ENCODE measurements at places on chromosomes 7 and 10. TPM values are rescaled to one million over a fixed set of nuclear protein-coding genes. Genes with fewer than 3 reads are reported as not detected.

- DNase-seq, result no peak
These were observed 163.1 kb upstream of the HGF start for GRCh38 chr7:81932936-81933335.

The ARPC1A gene
- total RNA-seq, result 127 TPM

DNA sequence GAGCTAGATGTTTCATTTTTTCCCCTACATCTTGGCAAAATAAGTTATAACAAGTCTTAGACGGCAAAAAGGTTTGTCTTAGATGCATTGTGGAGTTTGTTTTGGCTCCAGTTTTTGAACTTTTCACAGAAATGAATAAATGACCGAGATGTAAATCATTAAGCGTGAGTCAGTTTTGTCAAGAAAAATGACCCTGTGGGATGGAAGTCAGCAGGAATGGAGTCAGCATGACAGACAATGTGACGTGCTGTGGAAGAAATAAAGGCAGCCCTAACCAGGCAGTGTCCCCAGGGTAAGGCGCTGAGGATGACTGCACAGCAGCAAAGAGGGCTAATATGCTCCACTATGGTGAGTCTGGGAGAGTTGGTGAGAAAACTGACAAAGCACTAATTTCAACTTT, 163.2 kb downstream of the NOC3L start:
- no peak for DNase-seq

- no peak for DNase-seq
These were observed 87.8 kb downstream of the TBXAS1 start for GRCh38 chr7:139916717-139917395.

DNA sequence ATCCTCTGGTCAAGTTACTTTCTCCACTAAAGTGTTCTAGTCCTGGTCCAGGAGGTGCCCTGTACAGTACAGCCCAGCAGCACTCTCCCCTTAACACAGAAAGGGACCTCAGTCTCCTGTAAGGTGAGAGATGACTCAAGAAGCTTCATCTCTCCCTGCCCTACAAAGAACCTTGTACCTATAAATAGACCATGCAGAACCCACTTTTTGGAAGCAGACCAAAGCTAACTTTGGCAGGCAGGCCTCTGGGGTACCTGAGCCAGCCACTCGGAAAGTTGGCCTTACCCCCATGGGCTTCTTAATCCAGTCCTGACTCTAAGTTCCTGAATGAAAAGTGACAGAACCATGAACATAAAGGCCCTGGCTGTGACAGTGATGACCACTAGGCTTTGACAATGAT, 454.8 kb downstream of the KCNMA1 start:
- DNase-seq, result no peak

- no peak for DNase-seq
These were observed 31.6 kb downstream of the CCDC3 start for GRCh38 chr10:12969951-12970350.

The GIMAP6 gene
- total RNA-seq, result 26.3 TPM

The TBX20 gene
- not detected for total RNA-seq

The MYL10 gene
- total RNA-seq, result not detected

DNA sequence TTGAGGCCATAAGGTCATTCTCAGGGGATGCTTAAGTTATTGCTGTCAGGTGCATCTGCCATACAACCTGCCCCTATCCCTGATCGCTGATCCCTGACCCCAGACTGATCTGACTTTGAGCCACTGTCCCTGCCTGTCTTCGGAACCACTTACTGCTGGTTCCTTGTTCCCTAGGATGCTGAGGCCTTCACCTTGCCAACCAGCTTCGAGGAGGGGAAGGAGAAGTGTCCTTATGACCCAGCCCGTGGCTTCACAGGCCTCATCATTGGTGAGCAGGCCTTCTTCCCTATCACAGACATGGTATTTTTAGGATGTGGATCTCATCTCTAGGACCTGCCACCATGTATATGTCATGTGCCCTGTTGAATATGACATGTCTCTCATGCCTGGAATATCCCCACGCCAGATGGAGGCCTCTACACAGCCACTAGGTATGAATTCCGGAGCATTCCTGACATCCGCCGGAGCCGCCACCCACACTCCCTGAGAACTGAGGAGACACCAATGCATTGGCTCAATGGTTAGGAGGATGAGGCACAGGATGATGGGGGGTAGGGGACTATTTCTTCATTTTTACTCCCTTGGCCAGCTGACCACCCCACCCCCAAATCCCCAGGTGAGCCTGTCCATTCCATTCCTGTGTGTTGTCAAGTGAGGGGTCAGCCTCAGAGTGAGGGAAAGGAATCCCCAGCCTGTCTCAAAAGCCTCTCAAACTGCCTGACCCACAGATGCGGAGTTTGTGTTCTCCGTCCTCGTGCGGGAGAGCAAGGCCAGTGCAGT, 9.0 kb downstream of the MRPL43 start:
- DNase-seq, result no peak

The RBM20 gene
- 0.68 TPM for total RNA-seq

- DNase-seq, result peak; percentile 90
These were observed 3.7 kb downstream of the NRP1 start for GRCh38 chr10:33330543-33331378.

GRCh38 chr7:3033581-3033980, 10.1 kb downstream of the CARD11 start:
- no peak for DNase-seq

DNA sequence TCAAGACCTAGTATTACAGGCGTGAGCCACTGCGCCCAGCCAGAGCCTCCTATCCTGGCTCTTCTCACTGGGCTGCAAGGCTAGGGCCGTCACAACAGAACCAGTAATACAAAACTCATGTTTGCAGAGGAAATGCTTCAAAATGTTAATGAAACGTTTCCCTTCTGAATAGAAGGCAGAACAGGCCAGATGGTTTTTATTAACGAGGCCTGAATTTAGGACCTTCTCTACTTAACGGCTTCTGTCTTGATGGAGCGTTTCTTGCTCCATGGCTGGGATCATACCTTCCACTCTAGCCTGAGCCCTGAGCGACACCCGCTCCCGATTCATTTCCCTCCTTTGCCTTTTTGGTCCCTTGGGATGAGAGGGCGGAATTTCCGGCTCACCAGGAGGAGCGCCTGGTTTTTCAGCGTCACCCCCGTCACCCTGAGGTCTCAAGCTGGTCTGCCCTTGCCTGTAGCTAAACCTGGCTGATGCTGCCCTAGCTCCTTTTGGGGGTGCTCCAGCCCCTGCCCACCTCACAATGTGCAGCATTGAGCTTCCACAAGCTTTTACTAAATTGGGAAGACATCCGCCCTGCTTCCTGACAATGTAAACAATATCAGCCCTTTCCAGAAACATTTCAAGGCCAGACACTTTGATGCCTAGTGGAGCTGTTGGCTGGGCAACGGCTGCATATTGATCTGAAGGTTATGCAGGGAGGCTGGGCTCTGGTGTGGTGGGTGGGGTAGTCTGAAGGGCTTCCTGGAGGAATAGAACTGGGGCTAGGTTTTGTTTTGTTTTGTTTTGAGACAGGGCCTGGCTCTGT, 5.2 kb downstream of the CLIP2 start:
- DNase-seq, result no peak

The CDK14 gene
- 23.5 TPM for total RNA-seq

The HTRA1 gene
- 55.2 TPM for total RNA-seq

DNA sequence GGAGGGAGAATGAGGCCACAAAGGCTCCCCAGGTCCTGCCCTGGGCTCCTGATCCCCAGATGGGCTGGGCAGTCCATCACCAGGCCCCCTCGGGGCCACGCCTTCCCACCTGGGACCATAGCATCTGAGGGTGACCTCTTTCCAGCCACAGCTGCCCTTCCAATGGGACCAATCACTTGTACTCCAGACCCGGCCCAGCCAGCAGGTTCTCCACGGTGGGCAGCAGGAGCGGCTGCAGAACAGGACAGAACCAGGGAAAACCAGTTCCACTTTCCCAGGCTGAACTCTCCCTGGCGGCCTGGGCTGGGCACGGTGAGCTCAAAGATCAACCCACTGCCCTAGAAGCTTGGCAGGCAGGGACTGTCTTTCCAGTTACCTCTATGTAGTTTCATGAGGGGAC, 257.6 kb downstream of the MAD1L1 start:
- no peak for DNase-seq

- DNase-seq, result no peak
These were observed 97.7 kb downstream of the RGS10 start for GRCh38 chr10:119444866-119445265.

- no peak for DNase-seq
These were observed 495 bp downstream of the SFR1 start for GRCh38 chr10:104122225-104123107.

GRCh38 chr7:30813466-30813865, 42.2 kb downstream of the MINDY4 start:
- DNase-seq, result peak; percentile 44

DNA sequence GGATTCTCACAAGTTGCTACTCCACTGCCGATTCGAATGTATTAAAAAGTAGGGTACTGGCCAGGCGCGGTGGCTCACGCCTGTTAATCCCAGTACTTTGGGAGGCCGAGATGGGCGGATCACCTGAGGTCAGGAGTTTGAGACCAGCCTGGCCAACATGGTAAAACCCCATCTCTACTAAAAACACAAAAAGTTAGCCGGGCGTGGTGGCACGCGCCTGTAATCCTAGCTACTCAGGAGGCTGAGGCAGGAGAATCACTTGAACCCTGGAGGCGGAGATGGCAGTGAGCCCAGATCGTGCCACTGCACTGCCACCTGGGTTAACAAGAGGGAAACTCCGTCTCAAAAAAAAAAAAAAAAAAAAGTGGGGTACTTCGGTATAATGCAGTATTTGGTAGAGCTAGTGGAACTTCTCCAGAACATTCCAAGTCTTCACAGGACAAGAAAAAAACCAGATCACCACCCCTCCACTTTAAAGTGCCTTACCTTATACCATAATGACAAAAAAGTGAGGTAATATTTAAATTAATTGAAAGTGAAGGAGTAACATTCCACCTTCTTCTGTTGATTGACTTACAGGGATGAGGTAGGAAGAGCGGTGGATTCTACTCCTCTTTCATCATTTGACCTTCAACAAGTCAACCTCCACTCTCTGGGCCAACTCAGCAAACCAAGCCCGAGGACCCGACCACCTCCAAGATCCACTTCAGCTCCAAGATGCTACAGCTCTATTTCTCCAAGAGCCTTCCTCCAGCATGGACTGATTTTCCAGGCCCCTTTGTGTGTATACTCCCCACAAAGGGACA, 2.0 kb downstream of the BAZ1B start:
- DNase-seq, result no peak

DNA sequence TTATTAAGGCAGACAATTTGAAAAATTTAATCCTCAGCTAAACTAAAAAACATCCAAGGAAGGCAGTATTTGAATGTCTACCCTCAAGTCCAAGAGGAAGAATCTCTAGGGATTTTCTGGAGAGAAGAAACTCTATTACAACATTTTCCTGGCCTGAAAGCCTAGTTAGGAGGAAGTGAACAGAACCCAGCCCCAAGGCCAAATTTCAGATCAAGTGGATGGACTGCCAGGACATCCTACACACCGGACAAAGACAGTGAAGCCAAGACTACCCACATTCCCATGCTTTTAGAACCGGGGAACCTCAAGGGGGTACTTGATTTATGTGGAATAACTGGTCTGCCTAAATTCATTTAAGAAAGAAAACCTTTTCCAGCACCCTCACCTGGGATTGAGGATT, 108.9 kb upstream of the MEOX2 start:
- no peak for DNase-seq

DNA sequence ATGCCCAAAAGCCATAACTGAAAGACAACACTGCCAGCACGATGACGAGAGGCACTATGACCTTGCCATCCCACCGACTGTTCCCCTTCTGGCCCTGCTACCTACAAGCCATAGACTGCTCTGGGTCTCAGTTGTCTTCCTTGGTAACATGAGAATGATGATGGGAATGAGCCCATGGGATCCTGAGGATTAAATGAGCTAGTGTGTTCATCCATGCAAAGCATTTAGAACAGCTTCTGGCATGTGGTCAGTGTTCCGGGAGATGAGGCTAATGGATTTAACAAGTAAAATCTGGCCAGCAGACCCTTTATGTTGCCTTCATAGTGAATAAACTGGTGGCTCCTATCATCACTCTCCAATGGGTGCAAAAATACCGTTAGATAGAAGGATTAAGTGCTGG, 62.4 kb upstream of the WDR11 start:
- no peak for DNase-seq

GRCh38 chr10:110672580-110672919, 28.4 kb downstream of the RBM20 start:
- DNase-seq, result no peak

GRCh38 chr7:127409629-127410028, 17.1 kb upstream of the ZNF800 start:
- DNase-seq, result no peak

DNA sequence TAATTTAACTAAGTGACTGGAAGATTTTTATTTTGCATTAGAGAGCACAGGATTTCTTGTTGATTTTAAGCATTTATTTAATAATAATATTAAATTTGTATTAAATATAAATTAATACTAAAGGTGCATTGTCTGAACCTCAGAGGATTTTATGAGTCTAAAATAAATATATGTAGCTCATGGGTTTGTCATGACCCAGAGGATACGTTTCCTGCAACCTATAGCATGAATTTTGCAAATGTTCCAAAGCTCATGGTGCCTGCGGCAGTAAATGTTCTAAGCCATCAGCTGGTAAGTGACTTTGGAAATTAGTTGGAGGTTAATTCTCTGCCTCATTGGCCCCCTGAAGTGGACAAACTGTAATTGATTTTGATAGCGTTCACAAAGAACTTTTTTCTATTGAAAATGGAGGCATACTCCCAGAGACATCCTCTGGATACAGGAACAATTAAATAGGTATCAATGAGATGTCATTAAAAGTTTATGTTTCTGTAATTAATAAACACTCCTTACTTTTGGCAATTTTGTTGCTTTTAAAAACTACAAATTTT, 397.4 kb downstream of the ANKRD7 start:
- no peak for DNase-seq

DNA sequence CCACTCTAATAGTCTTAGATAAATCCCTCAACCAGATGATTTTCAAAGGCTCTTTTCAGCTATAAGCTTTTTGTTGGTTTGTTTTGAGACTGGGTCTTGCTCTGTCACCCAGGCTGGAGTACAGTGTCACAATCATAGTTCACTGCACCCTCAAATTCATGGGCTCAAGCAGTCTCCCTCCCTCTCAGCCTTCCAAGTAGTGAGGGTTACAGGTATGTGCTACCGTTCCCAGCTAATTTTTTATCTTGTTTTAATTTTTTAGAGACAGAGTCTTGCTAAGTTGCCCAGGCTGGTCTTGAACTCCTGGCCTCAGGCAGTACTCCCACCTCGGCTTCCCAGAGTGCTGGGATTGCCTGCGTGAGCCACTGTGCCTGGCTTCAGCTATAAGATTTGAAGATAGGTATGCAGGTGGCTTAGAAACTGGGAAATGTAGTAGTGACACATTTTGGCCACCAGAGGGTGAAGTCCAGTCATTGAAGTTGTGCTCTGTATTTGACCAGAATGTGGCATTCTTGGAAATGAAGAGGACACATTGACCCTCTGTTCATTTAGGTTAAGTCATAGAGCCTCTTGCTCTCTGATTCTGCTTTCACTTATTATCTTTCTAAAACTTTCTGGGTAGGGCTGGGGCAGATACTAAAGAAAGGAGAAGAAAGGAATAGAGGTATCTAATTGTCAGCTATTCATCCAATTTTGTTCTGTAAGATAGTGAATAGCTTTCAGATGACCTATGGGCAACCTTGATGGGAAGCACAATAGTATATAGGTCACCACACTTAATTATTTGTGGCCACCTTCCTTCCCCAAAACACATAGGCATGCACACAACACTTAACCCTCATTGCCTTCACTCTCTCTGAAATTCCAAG, 36.0 kb downstream of the R3HCC1L start:
- peak; percentile 50 for DNase-seq

Data from ureter (tissue), 1 donor.